ENCODE measurements at places on chromosomes 4 and X. TPM values are rescaled to one million over a fixed set of nuclear protein-coding genes. Genes with fewer than 3 reads are reported as not detected.

- DNase-seq: no peak
These were observed 1037.1 kb downstream of the STPG2 start for GRCh38 chr4:97106161-97106560.

DNA sequence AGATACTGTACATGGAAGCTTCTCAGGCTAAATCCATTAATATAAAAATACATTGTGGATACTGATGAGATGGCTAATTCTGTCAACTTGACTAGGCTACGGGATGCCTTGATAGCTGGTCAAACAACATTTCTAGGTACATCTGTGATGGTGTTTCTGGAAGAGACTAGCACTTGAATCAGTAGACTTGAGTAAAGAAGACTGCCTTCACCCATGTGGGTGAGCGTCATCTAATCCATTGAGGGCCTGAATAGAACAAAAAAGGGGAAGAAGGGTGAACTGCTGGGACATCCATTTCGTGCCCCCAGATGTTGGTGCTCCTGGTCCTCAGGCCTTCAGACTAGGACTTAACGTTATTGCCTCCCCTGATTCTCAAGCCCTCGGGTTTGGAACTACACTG is 3.7 kb upstream of the SRP72 start:
- DNase-seq: no peak

GRCh38 chrX:103467156-103467555 is 52.1 kb downstream of the RAB40A start:
- no peak for DNase-seq

- DNase-seq: no peak
These were observed 389.0 kb upstream of the ZFP42 start for GRCh38 chr4:187606581-187606980.

GRCh38 chr4:112888622-112889021 is 160.8 kb upstream of the ANK2 start:
- DNase-seq: no peak

The STPG2 gene
- total RNA-seq: 0.43 TPM

The PDGFRA gene
- total RNA-seq: 38.5 TPM
